ENCODE measurements at places on chromosomes 16 and 17.

DNA sequence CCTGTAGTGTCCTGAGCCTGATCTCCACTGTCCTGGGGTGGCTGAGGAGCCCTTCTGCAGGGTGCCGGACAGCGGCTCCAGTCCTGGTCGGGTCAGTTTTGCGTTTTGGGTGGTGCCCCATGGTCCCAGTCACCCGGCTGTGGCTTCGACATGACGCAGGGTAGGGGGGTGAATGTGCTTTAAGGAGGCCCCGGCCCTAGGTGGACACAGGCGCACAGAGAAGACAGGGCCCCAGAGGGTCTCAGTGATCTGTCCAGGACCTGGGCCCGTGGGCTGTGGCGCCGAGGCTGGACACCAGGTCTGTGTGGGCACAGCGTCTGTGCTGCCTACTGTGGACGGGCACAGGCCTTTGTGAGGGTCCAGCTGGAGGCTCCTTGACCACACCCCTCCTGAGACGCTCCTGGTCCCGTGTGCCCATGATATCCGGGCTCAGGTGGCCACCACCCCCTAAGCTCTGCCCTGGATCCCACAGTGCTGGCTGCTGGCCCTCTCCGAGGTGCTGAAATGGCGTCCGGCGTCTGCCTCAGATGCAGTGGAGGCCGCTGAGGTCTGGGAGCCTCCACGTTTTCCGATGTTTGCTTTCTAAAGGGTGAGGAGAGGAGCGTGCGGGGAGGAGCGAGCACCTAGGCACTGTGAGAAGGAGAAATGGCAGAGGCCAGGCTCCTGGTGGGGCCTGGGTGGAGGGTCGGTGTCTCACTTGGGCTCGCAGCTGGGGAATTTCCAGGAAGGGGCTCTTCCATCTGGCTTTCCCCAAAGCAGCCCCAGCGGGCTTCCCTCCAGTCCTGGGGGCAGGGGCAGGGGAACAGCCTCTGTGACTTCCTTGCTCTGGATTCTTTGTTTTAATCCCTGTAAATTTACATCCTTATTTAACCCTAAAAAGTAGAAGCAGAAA lies 56.1 kb upstream of the ACSF3 start:
- H3K36me3 ChIP-seq, result no peaks in the 10 kb centered on the region
- H3K4me1 ChIP-seq, result peaks cover 12% of the 10 kb centered on the region
- no peak overlapping the region for H3K27ac ChIP-seq
- peaks cover 1% of the 10 kb centered on the region for H3K27me3 ChIP-seq

GRCh38 chr16:29687755-29688154 lies 8.8 kb downstream of the QPRT start:
- H3K4me1 ChIP-seq, result peaks cover 17% of the 10 kb centered on the region
- H3K4me3 ChIP-seq, result no peak overlapping the region
- DNase-seq, result no peak
- H3K27me3 ChIP-seq, result no peaks in the 10 kb centered on the region
- H3K27ac ChIP-seq, result no peak overlapping the region

DNA sequence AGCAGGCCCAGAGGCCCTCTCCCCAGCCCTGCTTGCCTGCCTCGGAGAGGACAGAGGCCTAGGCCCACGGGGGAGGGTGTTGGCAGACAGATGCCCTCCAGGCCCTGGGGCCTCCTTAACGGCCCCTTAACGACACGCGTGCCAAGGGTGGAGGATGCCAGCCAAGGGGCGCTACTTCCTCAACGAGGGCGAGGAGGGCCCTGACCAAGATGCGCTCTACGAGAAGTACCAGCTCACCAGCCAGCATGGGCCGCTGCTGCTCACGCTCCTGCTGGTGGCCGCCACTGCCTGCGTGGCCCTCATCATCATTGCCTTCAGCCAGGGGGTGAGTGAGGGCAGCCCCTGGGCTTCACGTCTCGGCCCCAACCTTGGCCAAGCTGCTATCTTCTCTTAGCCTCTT lies 21.7 kb downstream of the ADCY7 start:
- no peak overlapping the region for H3K27ac ChIP-seq
- DNase-seq, result no peak
- no peaks in the 10 kb centered on the region for H3K27me3 ChIP-seq
- H3K4me3 ChIP-seq, result no peak overlapping the region

DNA sequence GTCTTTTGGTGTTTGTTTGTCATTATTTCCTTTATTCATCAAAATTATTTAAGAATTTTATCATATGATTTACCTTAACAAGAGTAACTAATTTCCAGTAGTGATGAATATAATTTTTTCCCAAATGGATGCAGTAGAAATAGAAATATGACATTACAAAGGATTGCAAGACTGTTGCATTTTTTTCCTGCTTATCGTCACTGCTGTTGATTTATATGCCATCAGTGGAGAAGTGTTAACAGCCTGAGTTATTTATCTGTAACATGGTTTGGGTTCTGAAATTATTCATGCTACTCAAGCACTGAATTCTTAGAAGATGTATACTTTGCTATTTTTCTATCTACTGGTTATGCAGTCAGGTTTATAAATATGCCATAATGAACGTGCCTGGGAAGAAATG lies 68.6 kb downstream of the TMEM100 start:
- H3K27ac ChIP-seq, result no peak overlapping the region
- peaks cover 12% of the 10 kb centered on the region for H3K27me3 ChIP-seq
- H3K4me1 ChIP-seq, result no peaks in the 10 kb centered on the region
- H3K36me3 ChIP-seq, result no peaks in the 10 kb centered on the region
- H3K4me3 ChIP-seq, result no peak overlapping the region
- DNase-seq, result no peak

DNA sequence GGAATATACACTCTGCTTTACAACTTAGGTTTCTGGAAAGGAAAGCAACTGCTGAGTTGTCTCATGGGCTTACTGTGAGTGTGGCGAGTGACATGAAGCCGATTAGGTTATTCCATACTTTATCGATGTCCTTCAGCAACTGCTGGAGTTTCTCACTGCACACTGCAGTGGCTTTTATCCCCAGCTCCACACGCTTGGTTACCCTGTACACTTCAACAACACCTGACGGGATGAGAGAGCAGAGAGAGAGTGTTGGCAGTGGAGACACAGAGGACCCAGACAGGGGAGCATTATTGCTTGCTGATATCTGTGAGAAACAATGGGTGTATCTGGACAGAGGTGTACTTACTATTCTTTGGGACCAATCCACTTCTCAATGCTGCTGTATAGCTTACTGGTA lies 46.2 kb downstream of the DUSP14 start:
- DNase-seq, result no peak
- H3K4me3 ChIP-seq, result no peak overlapping the region
- no peaks in the 10 kb centered on the region for H3K4me1 ChIP-seq
- peaks cover 22% of the 10 kb centered on the region for H3K36me3 ChIP-seq
- H3K27me3 ChIP-seq, result no peaks in the 10 kb centered on the region

GRCh38 chr17:15341385-15341849 lies at the start of gene TEKT3:
Gene TEKT3 (minus strand): TSS chr17:15341597. CDS start chr17:15331585, 10,012 bp downstream.
- peak within 1 kb of the TSS; percentile 2 for H3K4me3 ChIP-seq
- H3K27me3 ChIP-seq, result peaks cover 53% of the 10 kb centered on the region
- no peak within 1 kb of the TSS for H3K27ac ChIP-seq

DNA sequence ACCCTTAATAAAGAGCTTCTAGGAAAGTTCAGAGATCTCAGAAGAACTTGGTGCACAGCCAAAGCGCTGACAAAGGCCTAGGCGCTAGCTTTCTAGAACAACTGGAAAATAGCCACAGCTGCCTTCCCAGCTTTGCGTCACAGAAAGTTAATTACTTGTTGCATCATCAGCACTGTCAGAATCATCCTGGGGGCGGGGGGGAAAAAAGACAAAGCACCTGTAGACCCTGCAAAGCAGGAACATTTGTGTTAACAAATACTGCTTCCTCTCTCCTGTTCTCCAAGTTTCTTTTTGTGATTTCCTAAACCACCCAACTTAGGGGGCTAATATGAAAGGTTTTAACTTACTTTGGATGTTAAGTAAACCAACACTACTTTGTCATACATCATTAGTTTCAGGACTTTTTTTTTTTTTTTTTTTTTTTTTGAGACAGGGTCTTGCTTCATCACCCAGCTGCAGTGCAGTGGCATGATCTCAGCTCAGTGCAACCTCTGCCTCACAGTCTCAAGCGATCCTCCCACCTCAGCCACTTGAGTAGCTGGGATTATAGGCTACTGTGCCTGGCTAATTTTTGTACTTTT lies 4.8 kb upstream of the AARSD1 start:
- no peak overlapping the region for H3K4me3 ChIP-seq
- peaks cover 5% of the 10 kb centered on the region for H3K36me3 ChIP-seq
- H3K27ac ChIP-seq, result no peak overlapping the region
- no peaks in the 10 kb centered on the region for H3K27me3 ChIP-seq
- H3K4me1 ChIP-seq, result peaks cover 5% of the 10 kb centered on the region
- no peak for DNase-seq

DNA sequence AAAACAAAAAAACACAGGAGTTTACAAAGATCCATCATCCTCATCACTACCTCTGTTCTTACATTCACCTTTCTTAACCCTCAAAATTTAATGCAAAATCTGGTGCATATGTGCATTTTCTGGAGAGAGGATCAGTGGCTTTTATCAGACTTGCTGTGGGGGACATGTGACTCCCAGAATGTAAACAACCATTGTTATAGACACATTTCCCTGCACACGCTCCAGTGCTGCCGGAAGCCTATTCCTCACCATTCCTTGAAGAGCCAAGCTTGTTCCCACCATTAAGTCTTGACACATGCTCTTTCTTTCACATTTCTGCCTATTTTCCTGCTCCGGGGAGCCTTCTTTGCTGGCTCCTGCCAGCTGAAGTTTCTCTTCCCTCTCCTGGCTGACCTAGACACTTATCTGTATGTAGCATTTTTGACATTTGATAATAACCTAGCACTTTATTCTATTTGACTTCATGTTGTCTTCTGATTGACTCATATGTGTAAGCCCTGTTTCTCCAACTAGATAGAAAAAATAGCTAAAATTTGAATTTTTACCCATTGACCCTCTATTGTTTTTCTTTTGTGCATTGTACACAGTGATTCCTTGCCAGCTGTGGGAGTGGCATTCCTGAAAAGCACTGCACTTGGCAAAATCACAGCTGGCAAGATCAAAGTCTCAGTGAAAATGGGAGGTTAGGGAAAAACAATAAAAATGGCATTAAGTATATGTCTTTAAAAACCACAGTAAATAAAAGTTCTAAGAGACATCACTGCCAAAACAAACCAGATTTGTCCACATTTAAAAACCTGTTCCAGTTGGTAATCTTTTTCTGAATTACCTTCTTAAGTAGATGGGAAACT lies 76.8 kb upstream of the CIBAR2 start:
- no peaks in the 10 kb centered on the region for H3K4me1 ChIP-seq
- H3K4me3 ChIP-seq, result no peak overlapping the region
- no peak for DNase-seq
- H3K27me3 ChIP-seq, result peaks cover 6% of the 10 kb centered on the region
- no peak overlapping the region for H3K27ac ChIP-seq
- no peaks in the 10 kb centered on the region for H3K36me3 ChIP-seq

GRCh38 chr17:67417507-67417906 lies 40.4 kb downstream of the PITPNC1 start:
- H3K36me3 ChIP-seq, result peaks cover 14% of the 10 kb centered on the region
- H3K4me1 ChIP-seq, result peaks cover 75% of the 10 kb centered on the region
- H3K27me3 ChIP-seq, result no peaks in the 10 kb centered on the region
- no peak for DNase-seq
- H3K27ac ChIP-seq, result no peak overlapping the region

DNA sequence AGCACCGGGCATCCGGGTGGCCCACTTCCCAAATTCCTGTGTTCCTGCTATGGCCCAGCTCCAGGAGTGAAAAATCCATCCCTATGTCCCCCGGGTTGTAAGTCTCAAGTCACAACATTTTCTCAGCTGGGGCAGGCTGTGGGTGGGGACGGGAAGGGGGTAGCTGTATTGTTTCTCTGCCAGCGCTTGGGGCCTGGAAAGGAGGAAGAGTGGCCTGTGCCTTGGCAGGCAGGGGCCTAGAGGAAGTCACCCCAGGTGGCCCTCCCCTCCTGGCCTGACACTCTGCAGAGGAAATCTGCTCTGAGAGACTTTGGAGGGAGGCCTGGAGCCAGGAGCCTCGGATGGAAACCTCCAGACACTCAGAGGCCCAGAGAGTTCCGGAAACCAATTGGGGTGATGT lies 10.6 kb upstream of the SCN4A start:
- no peaks in the 10 kb centered on the region for H3K27me3 ChIP-seq
- H3K4me1 ChIP-seq, result peaks cover 27% of the 10 kb centered on the region
- no peak overlapping the region for H3K27ac ChIP-seq
- H3K4me3 ChIP-seq, result no peak overlapping the region
- peaks cover 1% of the 10 kb centered on the region for H3K36me3 ChIP-seq

DNA sequence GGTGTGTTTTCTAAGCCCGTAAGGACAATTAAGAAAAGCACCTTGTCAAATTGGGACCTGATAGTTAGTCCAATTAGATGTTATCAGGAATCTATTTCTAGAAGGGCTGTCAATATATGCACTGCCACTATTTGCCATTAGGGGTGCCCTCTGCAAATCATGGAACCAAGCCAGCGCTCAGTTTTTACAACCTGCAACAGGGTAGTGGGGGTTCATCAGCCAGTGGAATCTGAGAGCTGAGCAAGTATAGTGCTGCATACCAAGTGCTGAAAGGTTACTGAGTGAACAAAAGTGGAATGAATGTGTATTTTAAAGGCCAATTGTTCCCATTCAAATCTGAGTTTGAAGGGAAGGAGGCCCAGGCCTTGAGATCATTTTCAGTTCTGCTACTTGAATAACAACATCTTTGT lies 10.4 kb downstream of the PRR11 start:
- peaks cover 8% of the 10 kb centered on the region for H3K4me1 ChIP-seq
- no peaks in the 10 kb centered on the region for H3K27me3 ChIP-seq
- H3K36me3 ChIP-seq, result peaks cover 3% of the 10 kb centered on the region
- peak; percentile 42 for DNase-seq
- H3K27ac ChIP-seq, result peak overlapping the region; percentile 10

- peak overlapping the region; percentile 79 for H3K27ac ChIP-seq
- H3K36me3 ChIP-seq, result peaks cover 10% of the 10 kb centered on the region
- H3K27me3 ChIP-seq, result no peaks in the 10 kb centered on the region
- H3K4me3 ChIP-seq, result peak overlapping the region; percentile 75
Measured at GRCh38 chr16:46789499-46790414, 41.2 kb downstream of the C16orf87 start.

GRCh38 chr17:36602924-36603384 lies 1.6 kb downstream of the MRM1 start:
- DNase-seq, result peak; percentile 86
- H3K36me3 ChIP-seq, result peaks cover 29% of the 10 kb centered on the region
- no peaks in the 10 kb centered on the region for H3K27me3 ChIP-seq
- H3K27ac ChIP-seq, result no peak overlapping the region

GRCh38 chr17:8012045-8012580 lies 9.7 kb downstream of the GUCY2D start:
- H3K27ac ChIP-seq, result no peak overlapping the region
- no peak overlapping the region for H3K4me3 ChIP-seq
- DNase-seq, result no peak
- no peaks in the 10 kb centered on the region for H3K36me3 ChIP-seq
- H3K27me3 ChIP-seq, result peaks cover 7% of the 10 kb centered on the region

Data from activated CD8-positive, alpha-beta T cell treated with anti-CD3 and anti-CD28 coated beads for 36 hours (primary cell).